Glomerular endothelial cell (primary cell): ENCODE measurements at places on chromosomes 4 and X. TPM values are rescaled to one million over a fixed set of nuclear protein-coding genes. Genes with fewer than 3 reads are reported as not detected.

Gene PRR32
- total RNA-seq: not detected in 2 replicates

Gene TEC
- 0.24 and 0.29 TPM in 2 replicates for total RNA-seq

Gene SPARCL1
- total RNA-seq: 0.41 TPM in 1 of 2 replicates, not detected in the other

Gene ETDA
- not detected in 2 replicates for total RNA-seq

Gene NHS
- 1.2 and 2.7 TPM in 2 replicates for total RNA-seq

Gene TENM3
- total RNA-seq: 12.5 and 40.3 TPM in 2 replicates

Gene SORBS2
- 175 and 251 TPM in 2 replicates for total RNA-seq

Gene CLCN3
- total RNA-seq: 39.4 and 45.1 TPM in 2 replicates

Gene FAM199X
- total RNA-seq: 16.5 and 19.4 TPM in 2 replicates

Gene DACH2
- not detected in 2 replicates for total RNA-seq

Gene RIBC1
- total RNA-seq: 2.3 TPM in 1 of 2 replicates, not detected in the other

Gene C4orf46
- total RNA-seq: 11.1 and 13.8 TPM in 2 replicates

Gene CXorf49
- not detected in 2 replicates for total RNA-seq

Gene TEX13C
- total RNA-seq: not detected in 2 replicates

Gene SLC25A43
- total RNA-seq: 18.8 and 24.4 TPM in 2 replicates

Gene SPANXD
- not detected in 2 replicates for total RNA-seq

Gene DRP2
- 0.93 and 1.3 TPM in 2 replicates for total RNA-seq

Gene NFKB1
- 34.1 and 43.9 TPM in 2 replicates for total RNA-seq

Gene GLRA3
- total RNA-seq: not detected in 2 replicates

Gene OPRPN
- not detected in 2 replicates for total RNA-seq

Gene EDA2R
- 7.0 and 7.6 TPM in 2 replicates for total RNA-seq

Gene PDLIM3
- 11.4 and 36.2 TPM in 2 replicates for total RNA-seq

Gene ADH7
- total RNA-seq: not detected in 2 replicates

Gene NDP
- total RNA-seq: 0.15 and 0.35 TPM in 2 replicates

Gene PDE6B
- 0.39 and 1.5 TPM in 2 replicates for total RNA-seq

Gene POU3F4
- not detected in 2 replicates for total RNA-seq

Gene SMIM10L2A
- total RNA-seq: 1.3 and 1.5 TPM in 2 replicates

Gene TCEAL2
- total RNA-seq: not detected in 2 replicates

Gene SHROOM3
- total RNA-seq: 3.8 and 9.5 TPM in 2 replicates

Gene FAM184B
- not detected in 2 replicates for total RNA-seq

Gene DUX4
- not detected in 2 replicates for total RNA-seq

Gene SSX1
- not detected in 2 replicates for total RNA-seq

Gene FGB
- total RNA-seq: not detected in 2 replicates

Gene SULT1B1
- total RNA-seq: 0.24 and 1.1 TPM in 2 replicates

Gene LRAT
- total RNA-seq: 0.34 TPM in 1 of 2 replicates, not detected in the other

Gene FAT4
- 17.3 and 30.7 TPM in 2 replicates for total RNA-seq

Gene BBS12
- 2.5 TPM in 2 replicates for total RNA-seq

Gene ZNF185
- 9.4 and 20.9 TPM in 2 replicates for total RNA-seq

Gene IL21
- total RNA-seq: not detected in 2 replicates

Gene SERPINA7
- not detected in 2 replicates for total RNA-seq

Gene MND1
- total RNA-seq: 0.82 and 6.2 TPM in 2 replicates

Gene ENAM
- total RNA-seq: not detected in 2 replicates

Gene NPY5R
- total RNA-seq: not detected in 2 replicates

Gene SLC26A1
- 0.05 and 0.41 TPM in 2 replicates for total RNA-seq

Gene SPANXN2
- total RNA-seq: not detected in 2 replicates

Gene DCHS2
- total RNA-seq: not detected in 2 replicates
